ENCODE measurements at places on chromosomes 4 and X.
A peak's percentile ranks its signal among the peaks of the same experiment; 100 is the strongest.

GRCh38 chr4:74451214-74451661, 6.3 kb downstream of the AREG start:
- DNase-seq: peak; percentile 84

DNA sequence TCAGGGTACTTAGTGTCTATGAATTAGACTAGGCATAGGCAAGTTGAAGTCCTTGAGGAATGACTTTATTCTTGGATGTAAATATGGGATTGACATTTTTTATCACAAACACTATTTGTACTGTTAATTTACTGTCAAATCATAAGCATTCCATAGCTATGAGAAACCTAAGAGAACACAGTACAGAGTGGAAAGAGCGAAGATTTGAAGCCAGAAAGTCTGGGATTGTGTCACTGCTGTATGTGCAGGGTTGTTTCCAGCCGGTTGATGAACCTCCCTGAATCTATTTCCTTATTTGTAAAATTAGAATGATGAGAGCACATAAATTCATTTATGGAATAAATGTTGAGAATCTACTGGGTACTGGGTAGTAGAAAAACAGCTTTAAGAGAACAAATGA, 14.4 kb upstream of the KLHL5 start:
- DNase-seq: no peak

- peak; percentile 76 for DNase-seq
These were observed at the start of gene GRPR for GRCh38 chrX:16123222-16123786. TSS of gene GRPR (plus strand) at chrX:16123565. CDS start at chrX:16123954, 389 bp downstream.

DNA sequence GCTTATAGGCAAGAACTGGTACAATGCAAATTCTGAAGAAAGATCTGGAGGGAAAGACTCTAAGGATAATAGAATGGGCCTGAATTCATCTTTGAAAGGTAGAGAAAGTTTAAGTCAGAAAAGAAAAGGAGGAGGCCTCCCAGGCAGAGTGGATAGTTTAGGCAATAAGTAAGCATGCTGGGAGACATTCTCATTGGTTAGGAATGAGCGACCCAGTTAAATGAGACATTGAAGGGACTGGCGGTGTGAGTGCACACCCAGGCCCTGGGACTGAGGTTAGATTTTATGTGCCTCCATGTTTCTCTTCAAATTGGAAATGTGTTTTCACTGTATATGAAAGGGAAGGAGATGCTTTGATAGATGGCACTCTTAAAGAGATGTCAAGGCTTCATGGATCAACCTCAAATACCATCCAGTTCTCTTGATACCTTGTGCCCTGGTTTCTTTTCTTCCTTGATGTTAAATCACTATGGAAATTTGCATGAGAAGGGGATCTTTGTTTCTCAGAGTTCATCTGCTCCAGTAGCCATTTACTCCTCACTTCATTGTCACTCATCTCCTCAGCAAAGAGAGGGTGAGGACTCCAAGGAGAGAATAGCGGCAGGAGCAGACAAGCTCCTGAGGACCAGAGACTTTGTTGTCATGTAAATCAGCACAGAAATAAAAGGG, 584.2 kb upstream of the INTU start:
- no peak for DNase-seq

- no peak for DNase-seq
These were observed 173.0 kb downstream of the ANK2 start for GRCh38 chr4:113222471-113222870.

GRCh38 chrX:26915064-26915463, 548.1 kb downstream of the PPP4R3C start:
- DNase-seq: no peak

GRCh38 chrX:15177316-15177715, 92.6 kb downstream of the ASB9 start:
- DNase-seq: no peak

- DNase-seq: no peak
These were observed 271.2 kb upstream of the SMIM31 start for GRCh38 chr4:164482758-164483157.

DNA sequence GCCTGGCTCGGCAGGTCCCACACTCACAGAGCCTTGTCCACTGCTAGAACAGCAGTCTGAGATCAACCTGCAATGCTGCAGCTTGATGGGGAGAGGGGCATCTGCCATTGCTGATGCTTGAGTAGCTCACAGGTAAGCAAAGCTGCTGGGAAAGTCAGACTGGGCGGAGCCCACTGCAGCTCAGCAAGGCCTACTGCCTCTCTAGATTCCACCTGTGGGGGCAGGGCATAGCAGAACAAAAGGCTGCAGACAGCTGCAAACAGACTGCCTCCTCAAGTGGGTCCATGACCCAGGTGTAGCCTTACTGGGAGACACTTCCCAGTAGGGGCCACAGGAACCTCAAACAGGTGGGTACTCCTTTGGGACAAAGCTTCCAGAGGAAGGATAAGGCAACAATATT, 110.6 kb upstream of the ADAMTS3 start:
- no peak for DNase-seq

GRCh38 chrX:112857478-112857878, 16.8 kb upstream of the AMOT start:
- DNase-seq: no peak

- no peak for DNase-seq
These were observed 82.2 kb downstream of the SUPT20HL2 start for GRCh38 chrX:24231641-24232179.

DNA sequence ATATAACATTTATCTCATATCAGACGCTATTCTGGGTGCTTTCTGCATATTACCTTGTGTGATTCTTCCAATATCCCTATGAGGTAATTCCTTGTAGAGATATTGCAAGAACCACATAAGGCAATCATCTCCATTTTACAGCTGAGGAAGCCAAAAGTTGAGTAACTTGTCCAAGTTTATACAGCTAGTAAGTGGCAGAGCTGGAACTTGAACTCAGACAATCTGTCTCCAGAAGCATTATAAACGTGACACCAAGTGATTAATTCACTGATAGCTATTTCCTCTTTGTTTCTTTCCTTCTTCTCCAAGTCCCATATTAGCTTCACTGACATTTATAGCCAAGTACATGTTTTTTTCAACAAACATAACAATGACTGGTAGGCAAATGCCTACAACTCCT, 7.3 kb downstream of the EMCN start:
- no peak for DNase-seq

DNA sequence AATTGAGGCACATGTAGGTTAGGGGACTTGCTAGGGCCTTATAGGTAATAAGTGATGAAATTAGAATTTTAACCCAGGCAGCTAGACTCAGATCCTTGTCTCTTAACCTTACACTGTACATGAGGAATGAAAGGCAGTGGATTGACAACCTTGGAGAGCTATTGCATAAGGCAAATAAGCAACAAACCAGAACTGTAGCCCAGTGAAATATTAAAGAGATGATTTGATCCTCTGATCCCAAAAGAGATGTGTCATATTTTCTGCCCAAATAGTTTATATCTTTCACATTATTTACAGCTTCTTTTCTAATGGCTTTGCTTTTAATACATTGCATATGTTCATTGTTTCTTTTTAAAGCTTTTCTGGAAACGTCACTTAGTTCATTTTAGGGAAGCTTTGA, 252.6 kb downstream of the ANK2 start:
- no peak for DNase-seq

GRCh38 chr4:152990471-152991131, 54.5 kb downstream of the FHDC1 start:
- DNase-seq: no peak

DNA sequence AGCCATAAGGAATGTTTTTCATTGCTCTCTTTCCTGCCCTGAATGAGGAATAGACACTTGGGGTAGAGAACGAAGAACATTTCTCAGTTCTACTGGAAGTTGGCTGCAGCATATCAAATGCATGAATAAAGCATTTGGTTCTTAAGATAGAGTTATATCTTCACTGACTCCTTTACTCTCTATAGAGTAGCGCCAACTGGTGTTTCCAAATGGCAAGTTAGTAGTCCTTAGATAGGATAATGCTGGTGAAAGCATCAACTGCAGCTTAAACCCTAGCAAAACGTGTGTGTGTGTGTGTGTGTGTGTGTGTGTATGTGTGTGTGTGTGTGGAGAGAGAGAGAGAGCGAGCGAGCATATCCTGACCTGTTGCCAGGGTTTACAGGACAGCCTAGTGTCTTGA, 62.2 kb upstream of the FRMPD4 start:
- no peak for DNase-seq

- no peak for DNase-seq
These were observed 183.2 kb upstream of the WDFY3 start for GRCh38 chr4:85149676-85150075.

GRCh38 chrX:85084770-85085393, 81.2 kb downstream of the APOOL start:
- DNase-seq: peak; percentile 30

- DNase-seq: no peak
These were observed 674.3 kb upstream of the AMOT start for GRCh38 chrX:113514906-113515305.

- no peak for DNase-seq
These were observed 780 bp upstream of the NKRF start for GRCh38 chrX:119607018-119607389.

DNA sequence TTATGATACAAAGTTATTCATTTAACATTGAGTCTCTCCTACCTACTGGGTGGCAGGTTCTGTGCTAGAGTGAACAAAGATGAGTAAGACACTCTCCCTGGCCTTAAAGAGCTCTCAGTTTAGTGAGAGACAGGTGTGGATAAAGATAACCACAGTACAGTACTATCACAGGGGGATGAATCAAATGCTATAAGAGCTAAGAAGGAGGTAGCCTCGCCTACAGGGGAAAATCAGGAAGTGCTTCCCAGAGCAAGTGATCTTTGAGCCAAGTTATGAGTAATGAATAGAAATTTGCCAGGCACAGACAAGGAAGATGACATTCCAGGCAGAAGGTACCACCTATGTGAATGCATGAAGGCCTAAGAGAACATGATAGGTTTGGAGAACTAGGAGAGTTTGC, 3.4 kb upstream of the IGBP1 start:
- DNase-seq: no peak

DNA sequence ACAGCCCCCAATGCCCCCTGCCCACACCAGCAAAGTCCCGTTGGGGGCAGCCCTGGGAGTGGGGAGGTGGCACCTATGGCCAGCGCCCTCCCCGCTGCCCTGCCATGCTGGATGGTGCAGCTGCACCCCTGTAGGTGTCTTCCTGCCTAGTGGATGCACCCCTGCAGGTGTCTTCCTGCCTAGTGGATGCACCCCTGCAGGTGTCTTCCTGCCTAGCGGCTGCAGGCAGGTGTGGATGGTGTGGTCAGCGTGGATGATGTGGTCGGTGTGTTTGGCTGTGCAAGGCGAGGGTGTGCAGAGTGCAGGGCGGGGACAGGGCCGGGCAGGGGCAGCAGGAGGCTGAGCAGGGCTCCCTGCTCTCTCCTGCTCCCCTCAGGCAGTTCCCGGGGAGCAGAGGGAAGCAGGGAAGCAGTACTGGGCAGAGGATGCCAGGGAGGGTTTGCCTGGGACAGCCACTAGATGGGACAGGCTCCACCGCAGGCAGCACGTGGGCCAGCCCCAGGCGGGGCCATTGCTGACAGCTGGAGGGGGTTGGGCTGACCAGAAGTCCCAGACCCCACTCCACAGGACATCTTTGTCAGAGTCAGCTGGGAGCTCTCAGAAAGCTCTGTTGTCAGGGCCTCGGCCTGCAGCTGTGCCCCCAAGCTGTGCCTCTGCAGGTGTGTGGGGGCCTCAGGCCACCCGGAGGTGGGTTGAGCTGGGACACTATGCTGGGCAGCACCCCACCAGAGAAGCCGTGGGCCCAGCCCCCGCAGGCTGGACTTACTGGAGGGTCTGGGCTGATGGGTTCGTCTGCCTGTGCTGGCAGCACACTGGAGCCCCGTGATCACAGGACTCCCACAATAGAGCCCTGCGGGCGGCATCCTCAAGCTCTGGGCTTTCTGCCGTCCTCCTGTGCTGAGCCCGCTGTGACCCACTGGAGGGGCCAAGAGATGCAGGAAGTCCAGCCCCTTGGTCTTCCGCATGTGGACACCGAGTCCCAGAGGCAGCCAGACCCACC, 23.7 kb downstream of the DOK7 start:
- DNase-seq: no peak

- no peak for DNase-seq
These were observed 60.4 kb upstream of the PDHA2 start for GRCh38 chr4:95779447-95779846.

GRCh38 chr4:42078184-42078801, 74.2 kb downstream of the BEND4 start:
- DNase-seq: no peak

GRCh38 chr4:23276076-23276475, 583.3 kb downstream of the GBA3 start:
- DNase-seq: no peak

DNA sequence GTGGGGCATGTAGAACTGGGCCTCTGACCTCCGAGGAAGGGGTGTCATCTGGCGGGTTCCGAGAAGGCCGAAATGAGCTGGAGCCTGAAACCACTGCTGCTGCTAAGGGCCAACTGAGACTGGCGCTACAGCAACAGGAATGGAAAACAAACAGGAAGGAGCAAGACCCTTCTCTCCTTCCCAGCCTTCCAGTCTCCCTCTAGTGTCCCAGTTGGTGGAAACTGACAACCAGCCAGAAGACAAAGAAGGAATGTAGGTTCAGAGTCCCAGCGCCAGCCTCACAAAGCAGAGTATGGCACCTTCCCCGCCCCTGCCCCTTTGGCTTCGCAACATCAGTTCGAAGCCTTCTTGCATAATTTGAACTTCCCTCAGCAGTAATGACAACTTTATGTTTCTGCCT, 24.4 kb upstream of the PDZD4 start:
- DNase-seq: no peak

- no peak for DNase-seq
These were observed 494.3 kb downstream of the IDS start for GRCh38 chrX:149010853-149011224.

- no peak for DNase-seq
These were observed 308.2 kb downstream of the KLHL13 start for GRCh38 chrX:117808426-117808825.

- DNase-seq: no peak
These were observed 31.8 kb downstream of the PLAC1 start for GRCh38 chrX:134626434-134626833.

GRCh38 chr4:38223306-38223705, 263.1 kb downstream of the PTTG2 start:
- DNase-seq: peak; percentile 31

- DNase-seq: no peak
These were observed 259.2 kb downstream of the GPC3 start for GRCh38 chrX:133726211-133726630.

- no peak for DNase-seq
These were observed 200.3 kb downstream of the STPG2 start for GRCh38 chr4:97942951-97943350.

DNA sequence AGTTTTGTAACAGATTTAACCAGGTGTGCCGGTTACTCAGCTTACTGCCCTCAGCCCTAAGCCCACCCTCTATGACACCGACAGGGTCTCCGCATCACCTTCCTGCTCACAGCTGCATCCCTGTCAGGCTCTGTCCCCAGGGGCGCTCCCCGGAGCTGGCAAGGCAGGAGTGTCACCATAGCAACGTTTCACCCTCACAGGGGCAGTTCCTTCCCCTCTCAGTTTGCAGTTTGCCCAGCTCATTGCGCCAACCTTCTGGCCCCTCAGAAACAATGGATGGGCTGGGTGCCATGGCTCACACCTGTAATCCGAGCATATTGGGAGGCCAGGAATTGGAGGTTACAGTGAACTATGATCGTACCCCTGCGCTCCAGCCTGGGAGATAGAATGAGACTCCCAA, 42.6 kb downstream of the RGS12 start:
- no peak for DNase-seq

All from suppressor macrophage treated with lipopolysaccharide for 4 hours (primary cell).